ENCODE measurements at places on chromosomes 1 and 21.

- no peak for DNase-seq
These were observed 18.7 kb upstream of the ADAR start for GRCh38 chr1:154626456-154627256.

GRCh38 chr1:171606402-171606941, 15.6 kb upstream of the MYOCOS start:
- no peak for DNase-seq

DNA sequence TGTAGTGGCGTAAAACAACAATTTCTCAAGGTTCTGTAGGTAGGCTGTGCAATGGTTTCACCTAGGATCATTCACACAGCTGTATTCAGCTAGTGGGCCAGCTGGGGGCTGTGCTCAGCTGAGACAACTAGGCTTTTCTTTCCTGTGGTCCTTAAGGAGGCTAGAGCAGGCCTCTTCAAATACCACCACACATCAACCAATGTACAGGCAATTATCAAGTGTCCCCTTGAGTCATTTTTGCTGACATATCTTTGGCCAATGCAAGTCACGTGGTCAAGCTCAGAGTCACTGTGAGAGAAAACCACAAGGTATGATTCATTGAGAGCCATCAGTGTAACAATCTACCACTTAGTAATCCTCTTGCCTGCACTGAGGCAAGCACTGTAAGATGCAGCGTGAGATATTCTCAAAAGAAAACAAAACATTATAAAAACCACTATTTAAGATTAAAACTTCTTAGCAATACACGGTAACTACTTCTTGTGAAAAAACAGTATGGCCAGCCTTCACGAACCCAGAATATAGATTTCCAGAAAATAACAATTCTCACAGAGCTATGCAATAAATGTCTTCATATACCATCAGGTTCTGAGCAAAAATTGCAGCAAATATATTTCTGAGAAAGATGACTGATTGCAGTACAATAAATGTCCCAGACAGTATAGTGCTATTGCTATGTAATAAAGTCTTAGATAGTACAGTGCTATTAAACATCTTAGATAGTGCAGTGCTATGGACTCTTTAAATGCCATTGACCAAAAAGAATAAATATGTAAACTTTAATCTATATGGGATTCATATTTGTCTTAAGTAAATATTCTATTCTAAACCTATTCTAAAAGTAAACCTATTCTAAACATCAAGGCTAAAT, 55.3 kb downstream of the NME7 start:
- DNase-seq, result no peak

- no peak for DNase-seq
These were observed 57.5 kb downstream of the KIAA0319L start for GRCh38 chr1:35499652-35500176.

GRCh38 chr1:32023351-32023750, 9.7 kb downstream of the KHDRBS1 start:
- no peak for DNase-seq

- DNase-seq, result no peak
These were observed 62.3 kb downstream of the GPR137B start for GRCh38 chr1:236204656-236205055.

- DNase-seq, result no peak
These were observed 41.0 kb upstream of the SCAF4 start for GRCh38 chr21:31772674-31773555.

DNA sequence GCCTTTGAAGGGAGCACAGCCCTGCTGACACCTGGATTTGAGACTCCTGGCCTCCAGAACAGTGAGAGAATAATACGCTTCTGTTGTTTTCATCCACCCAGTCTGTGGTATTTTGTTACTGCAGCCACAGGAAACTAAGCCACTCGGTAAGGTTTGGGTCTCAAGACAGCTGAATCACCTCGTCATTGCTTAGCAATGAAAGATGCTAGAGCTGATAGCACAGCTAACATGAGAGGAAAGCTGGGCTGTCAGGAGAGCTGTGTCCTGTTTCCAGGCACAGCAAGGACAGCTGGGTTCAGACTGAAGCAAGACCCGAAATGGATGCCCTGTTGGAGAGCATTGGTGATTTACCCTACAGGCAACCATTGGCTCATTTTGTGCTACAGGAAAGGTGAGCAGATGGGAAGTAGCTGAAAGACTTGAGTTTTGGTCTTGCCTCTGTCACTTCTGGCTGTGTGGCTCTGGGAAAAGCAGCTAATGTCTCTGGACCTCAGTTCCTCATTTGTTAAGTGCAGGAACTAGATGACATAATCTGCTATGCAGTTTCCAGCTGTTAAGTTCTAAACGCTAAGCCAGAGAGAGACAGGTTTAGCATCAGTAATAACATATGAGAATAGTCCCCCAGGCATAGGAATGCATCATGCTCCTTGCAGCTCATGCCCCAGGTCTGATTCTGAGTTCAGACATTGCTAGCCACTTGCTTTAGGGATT, 58.0 kb downstream of the CLIC6 start:
- no peak for DNase-seq

DNA sequence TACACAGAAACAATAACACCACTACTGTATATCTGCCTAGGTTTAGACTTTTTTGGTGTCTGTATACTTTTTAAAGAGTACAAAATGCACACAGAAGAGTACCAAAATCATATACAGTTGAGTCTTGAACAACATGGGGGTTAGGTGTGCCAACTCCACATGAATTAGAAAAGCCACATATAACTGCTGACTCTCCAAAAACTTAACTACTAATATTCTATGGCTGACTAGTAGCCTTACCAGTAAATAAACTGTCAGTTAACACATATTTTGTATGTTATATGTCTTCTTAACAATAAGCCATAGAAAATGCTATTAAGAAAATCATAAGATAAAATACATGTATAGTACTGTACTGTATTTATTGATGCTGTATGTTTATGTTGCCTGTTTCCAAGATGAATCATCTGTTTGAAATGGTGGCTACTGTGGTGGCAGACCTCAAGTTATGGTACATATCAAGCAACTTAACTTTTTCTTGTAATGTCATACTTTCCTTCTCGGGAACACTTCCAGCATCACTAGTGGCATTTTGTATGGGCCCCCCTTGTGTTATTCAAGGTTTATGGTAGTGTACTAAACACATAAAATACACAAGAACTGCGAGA, 71.2 kb downstream of the LHX4 start:
- DNase-seq, result no peak

- no peak for DNase-seq
These were observed 299.2 kb downstream of the PBX1 start for GRCh38 chr1:164858096-164858632.

DNA sequence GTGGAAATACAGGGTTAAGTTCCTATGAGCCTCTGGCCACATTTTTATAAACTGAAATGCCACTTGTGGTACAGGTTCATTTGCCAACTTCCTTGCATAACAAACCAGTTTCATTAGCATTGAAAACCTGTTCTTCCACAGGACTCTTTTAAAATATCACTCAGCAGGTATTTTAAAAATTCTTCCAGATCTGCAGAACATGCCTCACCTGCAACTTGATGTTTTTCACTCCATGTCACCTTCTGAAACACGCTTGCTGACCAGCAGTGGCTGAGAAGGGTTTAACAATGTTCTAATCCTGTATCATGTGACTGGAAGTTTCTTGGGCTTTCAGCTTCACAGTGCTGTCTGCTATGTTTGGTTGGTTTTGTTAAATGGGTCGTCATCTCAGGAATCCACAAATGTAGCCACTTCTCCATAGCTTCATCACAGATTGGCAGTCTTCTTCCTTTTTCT, 17.6 kb upstream of the CBR3 start:
- no peak for DNase-seq

GRCh38 chr1:55214212-55214933, 791 bp downstream of the USP24 start:
- peak; percentile 9 for DNase-seq

- no peak for DNase-seq
These were observed 19.5 kb upstream of the RGSL1 start for GRCh38 chr1:182430263-182431068.

DNA sequence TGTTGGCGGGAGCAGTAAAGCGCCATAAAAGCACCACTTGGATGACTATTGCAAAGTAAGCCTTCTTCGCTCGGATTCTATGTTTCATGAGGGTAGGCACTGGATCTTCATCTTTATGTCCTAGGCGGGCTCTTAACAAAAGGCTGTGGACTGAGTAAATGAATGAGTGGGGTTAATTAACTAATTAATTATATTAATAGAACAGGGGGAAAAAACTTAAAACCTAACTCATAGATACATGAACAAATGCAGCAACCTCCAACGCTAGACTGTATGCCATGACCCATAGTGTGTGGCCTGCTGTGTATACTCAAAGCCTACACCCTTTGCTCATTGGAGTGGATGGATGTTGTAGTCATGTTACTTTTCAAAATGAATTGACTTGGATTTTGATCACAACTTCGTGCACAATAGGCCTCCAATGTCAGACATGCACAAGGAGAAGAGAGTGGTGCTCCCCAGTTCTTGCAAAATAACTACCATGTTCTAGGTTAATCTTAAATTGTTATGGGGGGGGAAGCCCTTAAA, 417 bp upstream of the GFI1 start:
- no peak for DNase-seq

GRCh38 chr1:101308935-101309333, 72.1 kb downstream of the S1PR1 start:
- no peak for DNase-seq

DNA sequence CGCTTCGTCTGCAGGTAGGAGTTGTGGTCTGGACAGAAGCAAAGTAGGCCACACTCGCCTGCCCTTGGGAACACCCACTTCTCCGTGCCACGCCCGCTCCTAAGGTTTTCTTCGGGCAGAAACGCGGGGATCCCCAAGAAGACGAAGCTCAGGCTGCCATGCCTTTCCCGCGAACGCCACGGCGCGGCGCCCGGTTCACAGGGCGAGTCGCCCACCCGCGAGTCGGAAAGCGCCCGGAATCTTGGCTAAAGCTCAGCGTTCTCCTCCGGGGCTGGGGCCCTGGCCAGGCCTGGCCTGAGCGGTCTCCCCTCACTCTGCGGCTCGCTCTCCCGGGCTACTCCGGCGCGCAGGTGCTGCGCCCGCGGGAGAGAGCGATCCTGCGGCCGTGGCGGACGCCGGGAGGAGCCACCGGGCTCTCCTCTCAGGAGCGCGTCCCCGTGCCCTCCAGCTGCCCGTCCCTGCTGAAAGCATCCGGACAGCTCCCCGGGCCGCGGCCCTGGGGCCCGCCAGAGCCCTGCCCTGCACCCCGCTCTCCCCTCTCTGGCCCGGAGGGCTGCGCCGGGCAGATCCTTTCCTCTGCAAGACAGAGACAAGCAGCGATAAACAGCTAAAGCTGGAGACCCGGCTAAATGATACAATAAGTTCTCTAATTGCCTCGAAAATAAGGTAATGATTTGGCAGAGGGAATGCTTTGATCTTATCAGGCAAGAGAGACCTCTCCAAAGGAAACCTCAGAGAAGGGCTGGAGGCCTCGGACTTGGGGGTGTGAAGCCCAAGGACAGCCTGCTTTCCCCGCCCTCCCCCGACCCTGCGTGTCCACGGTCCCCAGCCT, 6.7 kb upstream of the WNT2B start:
- peak; percentile 35 for DNase-seq

- no peak for DNase-seq
These were observed 39.0 kb downstream of the LRRC71 start for GRCh38 chr1:156959414-156959813.

GRCh38 chr1:221066351-221067001, 187.2 kb downstream of the HLX start:
- DNase-seq, result no peak

GRCh38 chr1:203187304-203187685, 791 bp upstream of the CHI3L1 start:
- DNase-seq, result no peak

- no peak for DNase-seq
These were observed 50.9 kb downstream of the PIGK start for GRCh38 chr1:77168358-77168757.

DNA sequence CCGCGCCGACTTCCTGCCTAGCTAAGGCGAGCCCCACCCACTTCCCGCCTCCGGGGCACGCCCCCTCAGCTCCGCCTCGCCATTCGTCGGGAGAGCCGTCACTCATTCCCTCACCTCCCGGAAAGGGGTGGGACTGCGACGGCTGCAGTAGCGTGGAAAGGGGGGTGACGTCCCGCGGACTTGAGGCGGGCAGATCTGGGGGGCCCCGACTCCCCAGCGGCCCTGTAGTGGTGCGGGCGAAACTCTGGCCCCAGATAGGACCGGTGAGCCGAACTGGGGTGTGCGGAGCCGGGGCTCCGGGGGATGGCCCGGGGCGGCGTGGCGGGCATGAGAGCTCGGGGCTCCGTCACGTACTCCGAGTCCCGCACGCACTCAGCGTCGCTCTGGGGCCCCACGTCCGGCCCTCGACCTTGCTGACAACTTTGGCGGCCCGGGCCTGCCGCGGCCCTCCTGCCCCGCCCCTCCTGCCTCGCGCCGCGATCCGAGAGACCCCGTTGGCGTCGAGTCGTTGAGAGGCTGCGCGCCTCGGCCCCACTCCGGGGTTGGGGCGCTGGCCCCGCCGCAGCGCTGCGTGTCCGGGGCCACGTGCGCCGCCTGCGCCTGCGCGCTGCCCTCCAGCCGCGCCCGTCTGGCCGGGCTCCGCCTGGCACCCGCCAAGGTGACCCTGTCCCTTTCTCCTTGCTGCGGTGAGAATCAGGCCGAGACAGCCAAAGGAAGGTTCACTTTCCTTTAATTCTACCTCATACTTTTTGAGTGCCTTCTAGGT, 395 bp upstream of the ENO1 start:
- peak; percentile 91 for DNase-seq

DNA sequence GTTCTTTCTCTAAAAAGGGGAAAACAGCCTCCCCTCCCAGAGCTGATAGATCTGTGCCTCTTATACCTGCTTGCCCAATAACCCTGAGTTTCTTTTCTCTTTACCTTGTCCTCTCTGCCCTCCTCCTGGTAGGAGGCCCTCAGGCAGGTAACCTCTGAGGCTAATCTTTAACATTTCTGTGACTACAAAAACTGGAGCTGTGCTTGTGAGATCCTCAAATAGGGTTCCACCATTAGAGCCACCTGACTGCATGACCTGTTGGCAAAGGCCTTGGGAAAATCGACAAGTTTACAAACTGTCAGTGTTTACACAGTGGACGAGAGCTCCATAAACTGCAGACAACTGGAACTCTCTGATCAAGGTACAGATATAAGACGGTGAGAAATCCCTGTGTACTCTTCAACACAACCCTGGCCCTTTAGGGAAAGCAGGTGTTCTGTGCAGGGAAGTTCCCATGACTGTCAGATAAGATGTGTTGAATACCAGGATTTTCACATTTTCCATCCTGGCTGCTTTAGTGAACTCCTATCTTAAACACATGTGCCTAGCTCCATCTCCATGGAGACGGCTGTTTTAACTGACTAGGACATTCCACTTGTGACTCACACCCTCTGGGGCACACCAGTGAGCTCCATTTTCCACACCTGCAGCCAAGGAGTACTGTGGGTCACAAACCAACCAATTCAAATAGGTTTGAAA, 38.3 kb downstream of the ECE1 start:
- no peak for DNase-seq

GRCh38 chr1:45152126-45152525, 54.3 kb downstream of the ZSWIM5 start:
- DNase-seq, result no peak

Measured in NCI-H2171 (cell line).